ENCODE measurements at places on chromosomes 6 and 20.

DNA sequence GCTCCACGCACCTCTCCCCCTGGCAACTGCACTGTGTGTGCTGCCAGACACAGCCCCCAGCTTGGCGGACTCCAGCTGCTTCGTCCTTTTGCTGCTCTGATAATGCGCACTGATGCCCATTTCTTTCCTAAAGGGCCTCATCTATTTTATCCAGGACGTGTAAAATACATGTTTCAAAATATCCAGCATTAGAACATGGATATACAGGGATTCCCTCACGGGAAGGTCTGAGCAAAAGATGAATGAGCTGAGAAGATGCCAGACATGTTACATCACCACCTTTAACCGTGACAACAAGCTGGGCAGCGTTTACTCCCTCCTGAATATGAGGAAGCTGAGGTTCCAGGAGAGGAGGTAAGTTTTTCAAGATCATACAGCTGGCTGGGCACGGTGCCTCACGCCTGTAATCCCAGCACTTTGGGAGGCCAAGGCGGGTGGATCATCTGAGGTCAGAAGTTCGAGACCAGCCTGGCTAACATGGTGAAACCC is 32.8 kb downstream of the TNXB start:
- DNase-seq, result no peak

DNA sequence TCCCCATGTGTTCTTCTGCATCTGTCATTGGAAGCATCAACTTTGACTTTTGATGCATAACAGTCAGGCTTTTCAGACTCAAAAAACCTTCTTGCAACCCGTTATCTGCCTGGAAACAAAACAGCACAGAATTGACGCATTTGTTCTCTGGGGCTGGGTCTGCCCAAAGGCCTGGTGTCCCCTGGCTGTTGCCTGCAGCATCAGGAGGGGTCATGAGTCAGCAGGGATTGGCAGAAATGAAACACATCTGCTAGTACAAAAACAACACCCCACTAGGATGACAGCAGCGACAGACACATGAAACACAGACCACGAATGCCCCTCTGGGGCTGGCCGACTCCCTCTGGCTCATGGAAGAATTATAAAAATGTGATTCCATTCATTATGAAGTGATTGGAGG is 157.6 kb upstream of the INSM1 start:
- DNase-seq, result no peak

- DNase-seq, result no peak
Measured at GRCh38 chr6:136640132-136640915, 90.1 kb upstream of the MAP7 start.

DNA sequence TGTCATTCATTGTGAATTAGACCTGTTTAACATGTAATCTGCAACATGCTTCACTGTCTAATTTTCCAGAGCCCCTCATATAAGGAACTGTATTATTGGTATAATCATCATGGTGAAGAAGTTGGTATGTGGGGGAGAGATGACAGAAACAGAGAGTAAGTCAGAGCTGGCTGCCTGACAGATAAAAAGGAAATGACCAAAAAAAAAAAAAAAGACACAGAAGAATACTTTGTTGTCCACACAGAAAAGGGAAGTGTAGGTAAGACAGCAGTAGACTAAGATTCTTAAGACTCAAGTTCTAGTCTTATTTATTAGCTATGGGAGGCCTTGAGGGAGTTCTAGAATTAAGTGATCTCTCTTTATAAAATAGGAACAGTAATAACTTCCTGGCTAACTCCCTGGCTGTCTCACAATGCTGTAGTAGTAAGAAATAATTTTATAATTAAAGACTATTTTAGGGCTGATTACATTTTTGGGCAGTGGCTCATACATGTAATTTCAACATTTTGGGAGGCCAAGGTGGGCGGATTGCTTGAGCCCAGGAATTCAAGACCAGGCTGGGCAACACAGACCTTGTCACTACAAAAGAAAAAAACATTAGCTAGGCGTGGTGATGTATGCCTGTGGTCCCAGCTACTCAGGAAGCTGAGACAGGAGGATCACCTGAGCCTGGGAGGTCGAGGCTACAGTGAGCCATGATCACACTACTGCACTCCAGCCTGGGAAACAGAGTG is 102.5 kb downstream of the PRL start:
- no peak for DNase-seq

DNA sequence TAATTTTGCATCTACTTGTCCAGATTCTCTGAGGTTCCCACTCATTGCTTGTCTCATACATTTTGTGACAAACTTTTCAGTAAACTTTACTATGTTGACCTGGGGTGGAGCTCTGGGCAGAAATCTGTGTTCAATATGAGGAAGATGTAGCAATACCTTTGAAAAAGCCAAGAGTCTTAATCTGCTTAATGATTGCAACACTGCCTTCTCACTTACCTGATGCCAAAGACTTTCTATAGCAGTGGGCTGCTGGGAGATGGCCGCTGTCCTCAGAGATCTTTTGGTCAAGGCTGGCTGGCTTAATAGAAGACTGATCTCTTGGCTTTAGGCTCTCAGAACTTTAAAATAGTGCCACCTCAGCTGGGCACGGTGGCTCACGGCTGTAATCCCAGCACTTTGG is 70.1 kb upstream of the RBM24 start:
- DNase-seq, result no peak

- DNase-seq, result peak; percentile 16
Measured at GRCh38 chr6:4774715-4775493, 1.3 kb upstream of the CDYL start.

DNA sequence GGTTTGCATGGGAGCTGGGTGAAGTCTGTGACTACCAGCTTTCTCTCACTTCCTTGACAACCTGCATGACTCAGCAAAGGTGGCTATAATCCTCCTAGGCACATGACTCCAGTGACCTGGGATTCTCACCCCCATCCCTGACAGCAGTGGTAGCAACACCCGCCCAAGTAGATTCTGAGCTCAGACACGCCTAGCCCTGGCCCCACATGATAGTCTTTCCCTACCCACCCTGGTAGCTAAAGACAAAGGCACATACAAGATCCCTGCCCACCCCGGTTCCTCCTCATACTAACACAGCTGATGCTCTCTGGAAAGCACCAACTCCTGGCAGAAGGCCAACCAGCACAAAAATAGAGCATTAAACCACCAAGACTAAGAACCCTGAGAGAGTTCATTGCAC is 25.9 kb upstream of the CRISP1 start:
- DNase-seq, result no peak

- DNase-seq, result no peak
Measured at GRCh38 chr6:15076565-15076964, 169.3 kb upstream of the JARID2 start.

GRCh38 chr6:158646023-158646910 is 1.7 kb upstream of the DYNLT1 start:
- no peak for DNase-seq

DNA sequence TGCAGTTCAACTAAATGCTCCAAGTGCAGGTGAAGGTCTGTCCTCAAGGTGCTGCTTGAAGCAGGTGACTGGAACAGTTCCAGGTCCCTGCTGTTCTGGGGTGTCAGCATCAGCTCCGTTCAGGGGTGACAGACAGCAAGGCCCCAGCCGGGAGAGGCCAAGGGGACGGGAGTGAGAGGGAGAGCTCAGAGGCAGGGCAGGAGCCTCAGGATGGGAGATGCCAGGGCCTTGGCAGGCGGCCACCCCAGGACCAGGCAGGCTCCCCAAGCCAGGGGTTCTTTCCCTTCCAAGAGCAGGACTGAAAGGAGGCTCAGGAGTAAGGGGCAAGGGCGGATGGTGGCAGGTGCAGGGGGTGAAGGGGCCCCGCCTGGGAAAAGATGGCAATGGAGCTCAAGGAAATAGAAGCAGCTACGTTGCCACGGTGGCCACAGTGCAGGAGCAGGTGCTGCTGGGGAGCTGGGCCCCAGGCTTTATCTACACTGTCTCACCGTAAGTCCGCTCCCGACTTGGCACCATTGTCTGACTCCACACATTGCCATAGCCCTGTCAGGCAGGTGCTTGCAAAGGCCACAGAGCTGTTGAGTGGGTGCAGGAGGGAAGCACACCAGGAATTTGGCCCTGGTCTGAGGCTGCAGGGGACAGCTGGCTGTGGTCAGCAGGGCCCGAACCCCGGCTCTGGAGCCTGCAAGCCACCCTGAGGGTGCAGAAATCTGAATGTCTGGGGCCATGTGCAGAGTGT is 43.1 kb downstream of the ERMARD start:
- no peak for DNase-seq

- no peak for DNase-seq
Measured at GRCh38 chr20:41340327-41341055, at the start of gene LPIN3. Gene LPIN3 (plus strand): TSS chr20:41340821. CDS start chr20:41345804, 4,983 bp downstream.

GRCh38 chr20:62741701-62742491 is 33.3 kb downstream of the NTSR1 start:
- no peak for DNase-seq

GRCh38 chr6:55696501-55696900 is 117.5 kb upstream of the HMGCLL1 start:
- no peak for DNase-seq

GRCh38 chr6:42026540-42026939 is 23.8 kb upstream of the TAF8 start:
- no peak for DNase-seq

- no peak for DNase-seq
Measured at GRCh38 chr6:100209323-100210136, 215.5 kb upstream of the MCHR2 start.

DNA sequence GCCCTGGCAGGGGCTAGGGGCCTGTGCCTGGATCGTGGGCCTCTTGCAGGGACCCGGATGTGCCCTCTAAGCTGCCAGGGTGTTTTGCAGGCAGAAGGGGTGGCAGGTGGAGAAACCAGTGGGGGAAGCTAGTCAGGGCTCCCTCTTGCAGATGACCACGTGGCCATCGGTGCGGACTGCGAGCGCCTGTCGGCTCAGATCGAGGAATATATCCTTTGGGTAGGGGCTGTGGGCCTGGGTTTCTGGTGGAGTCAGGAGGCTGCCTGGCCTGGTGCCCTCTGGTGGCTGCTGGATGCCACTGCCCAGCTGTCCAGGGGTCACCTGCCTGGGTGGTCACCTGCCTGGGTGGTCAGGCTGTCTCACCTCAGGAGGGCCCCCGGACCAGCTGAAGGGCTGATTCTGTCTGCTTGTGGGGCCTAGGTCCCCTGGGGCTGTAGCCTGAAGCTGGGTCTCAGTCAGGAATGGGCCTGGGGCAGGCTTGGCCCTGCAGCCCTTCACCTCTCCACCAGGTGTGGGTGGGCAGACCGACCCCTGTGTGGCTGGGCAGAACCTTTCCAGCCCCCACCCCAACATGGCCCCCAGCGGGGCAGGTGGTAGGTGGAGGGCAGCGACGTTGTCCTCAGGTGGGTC is 6.7 kb downstream of the TCEA2 start:
- no peak for DNase-seq

- DNase-seq, result no peak
Measured at GRCh38 chr6:80234401-80234800, 127.9 kb downstream of the BCKDHB start.

DNA sequence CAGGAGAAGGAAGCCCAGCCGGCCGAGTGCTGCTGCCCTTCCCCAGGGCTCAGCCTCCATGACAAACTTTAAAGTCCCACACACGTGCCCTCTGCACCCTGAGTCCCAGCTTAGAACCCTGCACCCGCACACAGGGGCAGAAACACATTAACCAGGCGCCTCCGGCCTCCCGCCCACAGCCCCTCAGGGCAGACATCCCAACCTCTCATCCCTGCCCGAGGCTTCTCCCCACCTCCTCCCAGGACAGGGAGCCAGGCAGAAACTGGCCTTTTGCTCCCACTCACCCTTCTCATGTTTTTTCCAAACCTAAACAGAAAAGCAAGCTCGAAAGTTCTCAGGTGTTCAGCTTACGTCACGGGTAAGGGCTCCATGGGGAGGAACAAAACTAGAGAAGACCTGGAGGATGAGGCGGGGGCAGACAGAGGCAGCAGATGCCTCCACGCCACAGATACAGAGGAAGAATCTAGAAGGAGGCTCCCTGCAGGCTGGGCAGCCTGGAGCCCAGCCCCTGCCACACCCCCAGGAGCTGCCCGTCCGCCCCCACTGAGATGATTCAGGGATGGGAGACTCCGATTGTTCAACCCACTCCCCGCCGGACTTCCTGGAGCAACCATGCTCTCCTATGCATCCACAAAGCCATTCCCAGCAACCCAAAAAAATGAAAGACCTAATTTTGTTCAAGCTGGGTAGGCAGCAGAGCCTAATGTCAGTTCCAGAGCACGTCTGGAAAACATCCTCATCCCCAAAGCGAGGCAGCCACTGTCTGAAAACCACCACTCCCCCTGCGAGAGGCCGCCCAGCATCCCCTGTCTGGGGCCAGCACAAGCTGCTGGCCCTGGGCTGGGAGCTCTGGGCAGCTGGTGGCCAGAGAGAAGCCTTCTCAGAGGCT is 8.8 kb downstream of the KCNQ2 start:
- DNase-seq, result no peak

GRCh38 chr6:89145091-89145955 is 532 bp upstream of the PM20D2 start:
- DNase-seq, result no peak

- no peak for DNase-seq
Measured at GRCh38 chr6:38168699-38169098, 349.2 kb downstream of the ZFAND3 start.

- no peak for DNase-seq
Measured at GRCh38 chr6:33990061-33990541, 155.8 kb downstream of the GRM4 start.

- DNase-seq, result no peak
Measured at GRCh38 chr6:42877695-42878094, 1.7 kb upstream of the RPL7L1 start.

- DNase-seq, result peak; percentile 23
Measured at GRCh38 chr20:49534255-49534712, 33.7 kb downstream of the PTGIS start.

GRCh38 chr6:3330199-3330598 is 71.5 kb downstream of the PSMG4 start:
- no peak for DNase-seq

- no peak for DNase-seq
Measured at GRCh38 chr20:37228082-37228481, 33.5 kb downstream of the GHRH start.

- DNase-seq, result no peak
Measured at GRCh38 chr6:54716010-54716409, 130.6 kb upstream of the FAM83B start.

GRCh38 chr6:3190056-3190455 is 32.7 kb upstream of the TUBB2A start:
- DNase-seq, result no peak

- no peak for DNase-seq
Measured at GRCh38 chr20:8790442-8791074, 278.3 kb upstream of the PLCB4 start.

GRCh38 chr6:154245506-154245905 is 111.1 kb downstream of the IPCEF1 start:
- DNase-seq, result no peak

GRCh38 chr6:146890644-146891434 is 292.1 kb downstream of the ADGB start:
- DNase-seq, result no peak

- peak; percentile 61 for DNase-seq
Measured at GRCh38 chr6:1554476-1555310, 55.0 kb upstream of the FOXC1 start.

DNA sequence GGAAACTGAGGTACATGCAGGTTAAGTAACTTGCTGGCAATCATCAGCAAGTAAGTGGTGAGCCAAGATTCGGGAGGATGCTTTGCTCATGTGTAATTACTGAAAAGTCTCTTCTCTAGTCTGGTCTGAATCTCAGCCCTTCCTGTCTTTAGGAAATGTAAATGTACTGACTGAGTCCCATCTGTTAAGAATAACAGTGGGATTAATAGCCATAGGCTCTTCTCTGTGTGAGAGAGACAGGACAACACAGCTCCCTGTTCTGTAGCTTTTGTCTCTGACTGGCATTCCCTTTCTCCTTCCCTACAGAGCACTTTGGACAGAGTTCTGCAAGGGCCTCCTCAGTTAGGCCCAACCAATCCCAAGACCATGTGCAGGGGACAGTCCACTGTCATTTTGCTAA is 131.3 kb upstream of the OGFRL1 start:
- DNase-seq, result no peak
